ENCODE measurements at places on chromosomes 3 and 15.

DNA sequence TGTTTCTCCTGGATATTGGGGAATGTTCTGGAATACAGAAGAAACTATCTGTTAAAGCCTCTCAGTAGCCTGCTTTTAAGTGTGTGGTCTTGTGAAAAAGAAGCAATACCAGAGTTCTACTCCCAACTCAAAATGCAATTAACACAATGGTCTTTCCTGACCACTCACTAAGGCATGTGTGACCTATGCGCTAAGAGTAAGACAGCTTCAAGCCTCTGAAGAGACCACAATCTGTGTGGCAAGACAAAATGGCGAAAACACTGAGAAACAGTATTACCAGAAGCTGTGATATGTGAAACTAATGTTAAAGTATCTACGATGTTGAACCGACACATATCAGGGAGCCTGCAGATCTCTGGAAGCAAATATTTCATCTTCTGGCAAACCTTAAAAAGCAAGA is 33.8 kb downstream of the RYK start:
- DNase-seq: no peak

DNA sequence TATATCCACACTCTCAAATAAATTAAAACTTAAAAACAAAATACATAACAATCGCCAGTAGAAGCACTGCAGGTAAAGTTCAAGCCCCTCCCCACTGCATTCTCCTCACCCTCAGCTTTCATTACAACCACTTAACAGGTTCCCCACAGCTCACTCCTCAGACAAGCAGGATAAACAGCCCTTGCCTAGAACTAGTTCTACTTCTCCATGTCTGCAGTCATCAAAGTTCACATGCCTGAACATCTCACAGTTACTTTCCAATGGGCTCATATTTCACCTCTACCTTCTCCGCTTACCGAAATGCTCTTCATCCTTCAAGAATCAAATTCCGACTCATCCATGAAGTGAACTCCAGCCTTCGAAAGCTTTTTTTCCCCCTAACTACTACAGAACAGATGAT is 4.1 kb downstream of the YEATS2 start:
- no peak for DNase-seq

DNA sequence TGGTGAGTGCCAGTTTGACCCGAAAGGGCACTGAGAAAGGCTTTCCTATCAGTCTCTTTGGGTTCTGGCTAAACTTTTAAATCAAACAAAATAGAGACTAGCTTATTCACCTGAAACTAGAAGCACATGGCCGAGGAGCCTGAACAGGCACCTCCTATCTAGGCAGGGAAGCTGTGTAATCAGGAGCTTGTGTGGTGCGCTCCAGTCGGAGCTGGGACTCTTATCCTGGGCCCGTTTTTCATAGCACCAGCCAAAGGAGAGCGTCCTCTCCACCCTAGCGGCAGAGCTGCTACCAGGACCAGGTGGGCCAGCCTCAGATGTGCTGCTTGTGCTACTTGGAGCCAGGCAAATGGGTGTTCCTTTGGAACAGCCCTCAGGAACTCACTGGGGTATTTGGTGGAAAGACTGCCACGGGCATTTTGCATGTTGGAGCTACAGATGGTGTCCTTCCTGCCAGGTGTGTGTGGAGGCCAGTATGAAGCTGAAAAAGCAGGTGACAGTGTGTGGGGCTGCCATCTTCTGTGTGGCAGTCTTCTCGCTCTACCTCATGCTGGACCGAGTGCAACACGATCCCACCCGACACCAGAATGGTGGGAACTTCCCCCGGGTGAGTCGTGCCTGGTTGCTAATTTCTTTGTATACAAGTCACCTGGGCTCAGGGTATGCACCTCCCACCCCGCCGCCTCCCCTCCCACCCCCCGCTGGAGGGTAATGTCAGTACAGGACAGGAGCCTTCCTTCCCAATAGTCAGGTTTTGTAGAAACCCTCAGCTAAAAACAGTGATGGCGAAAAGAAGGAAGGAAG is 833 bp downstream of the MAN2A2 start:
- DNase-seq: peak; percentile 63

- no peak for DNase-seq
These were observed 41.1 kb upstream of the SEC61A1 start for GRCh38 chr3:128011140-128011539.

- no peak for DNase-seq
These were observed 5.7 kb downstream of the ABHD5 start for GRCh38 chr3:43696441-43696840.

GRCh38 chr3:185732782-185733181 is 92.1 kb downstream of the IGF2BP2 start:
- DNase-seq: no peak
